ENCODE measurements at places on chromosomes 11 and 22.

GRCh38 chr11:126545057-126545555 lies 189.6 kb downstream of the ST3GAL4 start:
- no peak for DNase-seq

DNA sequence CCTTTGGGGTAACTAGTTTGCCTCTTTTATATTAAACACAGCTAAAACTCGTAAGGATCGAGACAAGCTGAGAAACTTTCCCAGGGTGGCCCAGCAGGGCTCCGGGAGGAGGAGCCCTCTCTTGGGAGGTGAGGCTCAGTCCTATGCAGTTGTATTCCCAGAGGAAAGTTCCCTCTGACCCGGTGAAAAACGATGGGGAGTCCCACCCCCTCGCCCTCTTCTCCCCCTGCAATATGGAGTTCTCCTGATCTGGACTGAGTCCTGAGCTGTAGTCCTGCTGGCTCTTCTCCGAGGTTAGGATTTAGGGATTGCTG lies 1.3 kb downstream of the NTM start:
- DNase-seq: no peak

DNA sequence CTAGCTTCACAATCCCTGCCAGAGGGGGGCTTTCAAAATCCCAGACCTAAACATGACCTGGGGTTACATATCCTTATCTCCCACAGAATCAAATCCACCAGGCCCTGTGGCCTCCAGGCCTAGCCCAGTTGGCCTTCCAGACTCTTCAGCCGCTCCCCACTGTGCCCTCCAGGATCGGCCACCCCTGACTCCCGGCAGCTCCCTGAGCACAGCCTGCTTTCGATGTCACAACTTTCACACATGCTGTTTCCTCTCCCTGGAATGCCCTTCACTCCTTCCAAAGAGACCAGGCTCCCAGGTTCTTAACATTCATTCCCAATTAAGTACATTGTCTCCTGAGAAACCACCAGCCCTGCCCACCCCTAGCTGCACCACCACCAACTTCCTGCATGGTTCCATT lies 62.7 kb downstream of the CSNK2A3 start:
- no peak for DNase-seq

DNA sequence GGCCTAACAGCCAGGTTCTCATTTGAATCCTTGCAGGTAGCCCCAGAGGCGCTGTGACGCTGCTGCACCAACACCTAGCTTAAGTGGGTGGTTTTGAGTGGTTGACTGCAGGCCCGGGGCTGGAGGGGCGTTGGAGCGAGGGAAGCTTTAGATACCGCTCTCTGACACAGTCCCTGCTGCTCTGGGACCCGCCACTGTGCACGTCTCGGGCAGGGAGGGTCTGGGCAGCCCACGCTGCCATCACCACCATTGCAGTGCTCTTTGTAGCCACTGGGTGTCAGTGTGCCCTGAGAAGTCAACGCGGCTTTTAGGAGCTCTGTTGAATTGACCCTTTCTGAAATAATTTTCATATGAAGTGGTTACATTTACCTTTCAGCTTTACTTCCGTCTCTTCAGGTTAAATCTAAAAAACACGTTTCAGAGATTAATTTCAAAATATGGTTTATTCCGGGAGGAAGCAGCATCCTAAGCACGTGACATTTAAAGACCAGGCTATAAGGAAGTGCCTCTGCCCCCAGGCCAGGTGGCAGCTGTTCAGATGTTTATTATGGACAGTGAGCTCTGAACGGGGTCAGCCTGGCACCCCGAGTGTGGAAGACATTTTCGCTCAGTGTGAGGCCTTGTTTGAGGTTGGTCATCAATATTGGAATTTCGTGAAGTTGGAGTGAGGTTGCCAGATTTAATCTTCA lies 30.9 kb upstream of the PARVB start:
- peak; percentile 34 for DNase-seq

- no peak for DNase-seq
Observed at GRCh38 chr22:40449676-40450035, 79.3 kb downstream of the SGSM3 start.

DNA sequence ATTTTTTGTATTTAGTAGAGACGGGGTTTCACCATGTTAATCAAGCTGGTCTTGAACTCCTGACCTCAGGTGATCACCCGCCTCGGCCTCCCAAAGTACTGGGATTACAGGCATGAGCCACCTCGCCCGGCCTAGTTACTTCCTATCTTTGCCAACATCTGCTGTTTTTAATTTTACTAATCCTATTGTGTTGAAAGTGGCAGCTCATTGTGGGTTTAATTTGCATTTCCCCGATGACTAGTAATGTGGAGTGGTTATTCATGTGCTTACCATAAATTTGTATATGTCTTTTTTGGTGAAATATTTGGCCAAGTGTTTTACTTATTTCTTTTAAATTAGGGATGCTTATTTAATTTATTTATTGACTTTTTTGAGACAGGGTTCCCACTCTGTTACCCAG lies 74.2 kb upstream of the SLC25A18 start:
- no peak for DNase-seq

- no peak for DNase-seq
Observed at GRCh38 chr11:70524096-70524922, 126.0 kb downstream of the CTTN start.

- DNase-seq: no peak
Observed at GRCh38 chr11:134840945-134841344, 428.9 kb upstream of the B3GAT1 start.

DNA sequence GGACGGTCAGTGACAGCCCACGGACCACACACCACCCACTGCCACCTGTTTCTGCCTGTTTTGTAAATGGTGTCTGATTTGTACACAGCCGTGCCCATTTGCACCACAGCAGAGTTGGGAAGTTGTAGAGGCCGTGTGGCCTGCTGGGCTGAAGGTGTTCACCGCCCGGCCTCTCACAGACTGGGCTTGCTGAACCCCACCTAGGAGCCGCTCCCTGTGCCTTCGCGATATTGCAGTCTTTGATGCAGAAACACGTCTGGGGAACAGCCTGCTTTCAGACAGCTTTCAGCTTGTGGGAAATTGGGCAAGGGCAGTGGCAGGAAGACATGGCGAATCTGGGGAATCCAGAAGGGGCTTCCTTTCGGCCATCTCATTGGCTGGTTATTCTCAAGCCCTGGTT lies 9.8 kb upstream of the GRAMD4 start:
- no peak for DNase-seq

- no peak for DNase-seq
Observed at GRCh38 chr11:47260366-47260765, 2.6 kb downstream of the NR1H3 start.

DNA sequence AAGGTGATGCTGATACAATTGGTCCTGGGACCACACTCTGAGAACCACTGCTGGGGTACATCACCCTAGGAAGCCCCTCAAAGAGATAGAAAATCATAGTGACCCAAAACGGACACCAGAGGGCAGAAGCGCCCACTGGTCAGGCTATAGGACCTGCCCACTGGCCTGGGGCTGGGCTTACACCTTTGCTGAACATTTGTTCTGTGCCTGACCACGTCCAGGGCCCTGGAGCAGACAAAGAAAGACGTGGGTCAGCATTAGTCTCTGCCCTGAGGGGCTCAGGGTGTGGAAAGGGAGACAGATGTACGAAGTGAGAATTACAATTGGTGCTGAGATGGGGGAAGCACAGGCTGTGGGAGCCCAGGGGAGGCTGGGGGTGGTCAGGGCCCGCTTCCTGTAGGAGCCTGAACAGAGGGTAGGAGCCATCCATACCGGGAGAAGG lies 14.4 kb upstream of the SERPINH1 start:
- peak; percentile 39 for DNase-seq

DNA sequence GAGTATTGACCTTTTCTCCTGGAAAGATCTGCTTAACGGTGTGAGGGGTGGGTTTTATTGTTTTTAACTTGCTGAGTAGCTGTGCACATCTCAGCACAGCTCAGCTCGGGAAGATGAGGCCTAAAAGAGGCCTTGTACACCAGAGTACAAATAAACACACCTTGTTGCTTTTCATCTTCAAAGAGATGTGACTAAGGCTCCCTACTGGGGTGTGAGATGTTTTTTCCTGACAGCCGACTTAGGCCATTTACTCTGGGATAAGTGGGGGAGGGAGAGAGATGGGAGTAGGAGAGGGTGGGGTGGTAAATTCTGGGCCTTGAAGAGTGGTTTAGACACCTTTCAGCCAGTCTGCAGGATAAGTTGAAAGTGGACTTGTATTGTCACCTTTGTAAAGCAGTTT lies 2.9 kb downstream of the LDLRAD3 start:
- DNase-seq: no peak

GRCh38 chr11:6395470-6396060 lies 5.3 kb downstream of the SMPD1 start:
- DNase-seq: no peak

DNA sequence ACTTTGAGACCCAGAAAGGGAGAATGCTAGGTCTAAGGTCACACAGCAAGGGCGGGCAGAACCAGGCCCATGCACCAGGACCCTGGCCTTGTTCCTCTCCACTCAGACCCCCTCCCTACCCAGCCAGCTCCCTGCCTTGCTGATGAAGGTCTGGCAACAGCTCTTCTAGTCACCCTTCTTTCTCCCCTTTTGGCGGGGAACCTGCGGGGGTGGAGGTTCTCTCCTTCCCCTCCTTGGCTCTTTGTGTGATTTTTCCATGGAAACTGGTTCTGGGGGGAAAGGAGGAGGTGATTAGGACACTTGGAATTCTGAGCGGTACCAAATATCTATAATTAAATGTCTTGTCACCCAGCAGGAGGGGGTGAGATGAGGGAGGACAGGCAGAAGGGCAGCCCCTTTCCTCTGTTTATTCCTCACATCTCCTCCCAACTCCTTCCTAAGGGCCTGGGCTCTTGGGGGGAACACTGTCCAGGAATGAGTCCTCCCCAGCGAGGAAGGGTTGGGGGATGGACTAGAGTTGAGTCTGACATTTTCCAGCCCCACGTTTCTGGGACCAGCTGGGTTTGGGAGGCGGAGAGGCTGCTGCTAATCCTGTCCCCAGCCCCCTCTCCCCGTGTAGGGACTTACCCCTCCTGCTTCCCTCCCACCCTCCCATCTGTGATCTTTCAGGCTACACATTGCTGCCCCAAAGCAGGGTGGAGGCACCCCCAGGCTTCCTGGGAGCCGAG lies 7.4 kb downstream of the ARHGEF17 start:
- no peak for DNase-seq

- DNase-seq: no peak
Observed at GRCh38 chr22:32466496-32466895, 2.2 kb upstream of the BPIFC start.

DNA sequence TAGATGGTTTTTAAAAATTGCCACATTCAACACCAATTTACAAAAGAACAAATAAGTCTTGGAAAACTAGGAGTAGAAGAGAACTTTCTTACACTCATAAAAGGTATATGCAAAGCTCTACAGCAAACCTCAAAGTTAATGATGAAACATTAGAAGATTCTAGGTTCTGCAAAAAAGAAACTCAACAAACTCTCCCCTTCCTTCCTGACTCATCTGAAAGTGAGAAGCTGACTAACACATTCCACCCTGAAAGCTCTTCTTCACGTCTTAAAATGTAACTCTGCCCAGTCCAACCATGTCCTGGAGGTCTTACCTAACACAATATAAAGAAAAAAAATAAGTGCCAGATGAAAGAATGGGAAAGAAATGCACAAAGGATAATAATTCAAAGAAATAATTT lies 218.9 kb upstream of the ISX start:
- peak; percentile 11 for DNase-seq
